8988T (cell line): ENCODE measurements at places on chromosomes 3 and 15.

DNA sequence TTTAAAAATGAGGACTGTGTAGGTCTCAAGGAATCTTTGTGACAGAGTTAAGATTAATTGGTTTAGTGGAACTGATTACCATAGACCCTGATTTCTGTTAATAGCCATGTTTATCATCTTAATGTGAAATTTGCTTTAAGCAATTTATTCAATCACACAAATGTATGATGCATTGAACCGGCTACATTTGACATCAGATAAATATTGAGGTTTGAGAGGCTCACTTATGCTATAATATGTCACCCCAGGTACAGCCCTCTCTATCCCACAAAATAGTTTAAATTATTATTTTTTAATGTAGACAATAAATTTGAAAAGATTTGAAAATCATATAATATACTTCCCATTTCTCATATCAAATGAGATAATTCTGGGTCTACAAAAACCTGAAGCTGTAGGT, 413.3 kb downstream of the NAALADL2 start:
- no peak for DNase-seq

DNA sequence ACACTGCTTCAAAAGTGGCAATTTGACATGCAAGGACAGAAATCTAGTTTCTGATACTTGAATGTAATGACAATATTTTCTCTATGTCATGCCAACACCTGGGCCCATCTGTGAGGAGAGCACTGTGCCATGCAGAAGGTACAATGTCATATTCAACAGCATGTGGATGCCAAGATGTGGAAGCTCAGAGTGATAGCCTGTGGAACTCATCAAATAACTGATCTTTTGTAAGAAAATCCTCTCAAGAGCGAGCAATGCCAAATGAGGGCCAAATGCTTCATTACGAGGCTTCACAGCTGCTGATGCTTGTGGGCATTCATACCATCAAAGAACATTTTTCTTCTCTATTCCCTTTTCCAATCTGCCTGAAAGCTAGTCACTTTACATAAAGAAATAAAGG, 95.1 kb downstream of the ROBO1 start:
- DNase-seq = no peak

GRCh38 chr3:110650741-110651140, 420.9 kb upstream of the NECTIN3 start:
- no peak for DNase-seq

DNA sequence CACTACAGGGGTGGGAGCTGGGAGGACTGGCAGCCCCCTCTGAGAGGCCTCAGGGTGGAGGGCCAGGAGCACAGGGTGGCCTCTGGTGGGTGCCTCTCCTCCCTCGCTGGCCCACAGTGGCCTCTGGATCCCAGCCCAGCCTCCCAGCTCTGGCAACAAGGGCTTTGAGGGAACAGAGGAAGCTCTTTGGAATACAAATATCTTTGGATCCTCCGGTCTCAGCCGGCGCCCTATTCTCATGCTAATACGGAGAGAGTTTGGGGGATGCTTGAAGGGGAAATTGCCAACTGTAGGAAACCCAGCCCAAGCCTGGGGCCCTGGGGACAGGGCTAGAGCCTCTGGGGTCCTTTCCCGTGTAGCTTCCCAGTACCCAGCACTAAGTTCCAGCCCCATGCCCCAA, 33.4 kb upstream of the INSYN1 start:
- DNase-seq = no peak

- DNase-seq = no peak
Measured at GRCh38 chr3:2992534-2992933, 117.6 kb downstream of the IL5RA start.

- no peak for DNase-seq
Measured at GRCh38 chr15:90873488-90873997, 5.2 kb downstream of the FURIN start.

DNA sequence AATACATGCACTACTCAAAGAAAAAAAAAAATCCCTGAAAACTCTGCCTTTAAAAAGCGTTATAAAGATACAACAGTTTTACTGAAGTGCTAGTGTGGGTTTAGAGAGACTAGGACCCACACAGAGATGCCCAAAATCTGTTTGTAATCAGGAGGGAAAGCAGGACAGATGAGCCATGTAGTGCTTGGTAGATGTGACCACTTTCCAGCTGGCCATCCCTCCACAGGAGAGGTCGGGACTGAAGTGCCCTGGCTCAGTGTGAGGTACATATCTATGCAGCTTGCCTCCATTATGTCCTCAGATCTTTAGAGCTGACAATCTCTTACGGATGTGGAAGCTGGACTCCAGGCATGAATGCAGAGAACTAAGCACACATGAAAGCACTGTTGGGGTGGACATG, 57.5 kb upstream of the NANOGP8 start:
- DNase-seq = no peak

DNA sequence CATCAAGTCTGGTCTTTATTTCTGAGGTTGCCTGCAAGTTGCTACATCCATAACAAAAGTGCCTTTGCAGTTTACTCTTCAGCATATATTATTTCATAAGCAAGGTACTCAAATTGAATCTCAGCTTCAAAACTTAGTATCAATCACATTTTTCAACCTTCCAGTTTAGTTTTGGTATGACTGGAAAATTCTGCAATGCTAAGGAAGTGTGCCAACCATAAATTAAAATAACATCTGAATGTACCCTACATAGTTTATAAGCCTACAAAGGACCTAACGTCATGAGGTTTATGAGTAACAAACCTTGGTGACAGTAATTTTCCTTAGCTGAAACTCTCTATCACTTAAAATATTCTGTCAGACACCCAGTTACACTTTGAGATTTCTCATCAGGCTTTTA, 62.8 kb downstream of the THBS1 start:
- DNase-seq = no peak

DNA sequence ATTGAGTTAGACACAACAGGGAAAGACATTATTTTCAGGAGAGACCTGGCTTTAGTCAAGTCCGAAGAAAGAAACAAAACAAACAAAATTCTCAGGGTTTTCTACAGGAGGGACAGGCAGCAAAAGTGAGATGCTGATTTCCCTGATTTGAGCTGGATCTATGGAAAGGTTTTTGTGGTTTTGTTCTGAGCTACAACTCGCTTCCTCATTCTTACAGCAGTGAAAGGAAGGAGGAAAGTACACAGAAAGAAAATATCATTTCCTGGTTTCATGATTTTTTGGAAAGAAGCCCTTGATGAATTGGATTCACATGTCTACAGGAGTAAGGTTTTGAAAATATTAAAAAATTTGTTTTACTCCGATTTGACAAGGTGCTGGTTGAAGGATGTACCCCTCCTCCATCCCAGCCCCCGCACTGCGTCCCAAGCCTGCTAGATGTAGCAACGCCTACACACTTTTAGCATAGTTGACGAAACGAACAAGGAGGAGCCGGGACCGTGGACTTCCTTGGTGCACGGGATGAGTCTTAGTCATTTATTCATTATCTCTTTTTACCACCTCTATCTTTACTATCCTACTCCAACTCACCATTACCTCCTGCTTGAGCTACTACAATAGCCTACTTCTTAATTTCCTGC, 10.8 kb downstream of the PRICKLE2 start:
- no peak for DNase-seq

DNA sequence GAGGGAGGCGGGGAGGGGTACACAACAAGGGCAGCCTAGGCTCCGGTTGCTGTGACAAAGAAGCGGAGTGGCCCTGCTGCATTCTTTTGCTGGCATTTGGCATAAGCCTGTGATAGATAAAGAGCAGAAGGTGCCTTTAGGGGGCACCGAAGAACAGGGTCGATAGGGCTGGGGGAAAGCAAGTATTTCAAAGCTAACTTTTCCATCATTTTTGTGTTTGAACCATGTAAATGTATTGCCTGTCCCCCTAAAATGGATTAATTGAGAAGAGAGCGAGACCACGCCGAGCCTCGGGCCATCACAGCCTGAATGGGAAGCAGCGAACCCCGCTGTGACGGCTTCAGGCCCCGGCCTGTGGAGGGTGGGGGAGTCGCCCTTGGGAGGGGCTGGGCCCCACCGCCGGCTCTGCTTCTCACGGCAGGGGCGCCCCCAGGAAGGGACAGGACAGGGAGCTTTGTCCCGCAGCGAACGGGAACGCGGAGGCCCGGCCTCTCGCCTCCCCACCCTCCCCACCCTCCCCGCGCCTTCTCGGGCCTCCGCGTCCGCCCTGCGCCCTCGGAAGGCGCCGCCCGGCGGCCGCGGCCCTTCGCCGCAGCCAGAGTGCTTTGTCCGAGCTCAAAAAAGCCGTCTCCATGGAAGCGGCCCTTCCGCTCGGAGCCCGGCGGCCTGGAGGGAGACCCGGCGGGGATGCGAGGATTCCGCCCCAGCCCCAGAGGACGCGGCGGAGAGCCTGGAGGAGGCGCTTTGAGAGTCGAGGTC, 32.4 kb upstream of the ALDH1L1 start:
- no peak for DNase-seq

- DNase-seq = no peak
Measured at GRCh38 chr3:163547014-163547685, 1531.1 kb downstream of the SI start.

DNA sequence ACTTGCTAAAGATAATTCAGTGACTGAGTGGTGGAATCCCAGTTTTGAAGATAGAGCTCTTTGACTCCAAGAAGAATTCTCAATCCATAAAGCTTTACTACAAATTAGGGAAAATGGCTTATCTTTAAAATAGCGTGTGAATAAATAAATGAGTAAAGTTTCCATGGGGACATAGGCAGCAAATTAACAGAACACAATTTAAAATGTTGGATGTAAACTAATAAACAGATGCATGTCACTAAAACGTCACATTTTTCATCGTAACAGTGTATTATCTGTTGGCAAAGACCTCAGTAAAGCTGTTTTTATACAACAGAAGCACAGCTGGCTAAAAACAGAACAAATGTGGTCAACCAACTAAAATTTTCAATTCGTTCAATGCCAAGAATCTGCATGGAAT, 913.9 kb upstream of the CFAP20DC start:
- no peak for DNase-seq

DNA sequence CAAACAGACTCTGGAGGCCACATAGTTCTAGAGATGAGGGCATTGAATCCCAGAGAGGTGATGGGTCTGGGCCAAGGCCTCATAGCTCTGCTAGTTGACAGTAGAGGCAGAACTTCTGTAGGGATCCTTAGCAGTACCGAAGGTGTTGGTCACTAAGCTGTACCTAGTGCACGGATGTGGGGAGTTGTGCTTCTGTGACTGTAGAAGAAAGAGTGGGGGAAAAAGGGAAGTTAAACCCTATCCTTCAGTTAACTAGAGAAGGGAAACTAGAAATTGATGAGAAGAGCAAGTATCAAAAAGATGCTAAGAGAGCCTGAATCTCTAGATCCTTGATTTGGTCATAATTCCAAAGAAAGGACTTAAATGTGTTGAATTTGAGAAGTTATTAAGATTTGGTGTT, 186.7 kb downstream of the NFKBIZ start:
- no peak for DNase-seq

DNA sequence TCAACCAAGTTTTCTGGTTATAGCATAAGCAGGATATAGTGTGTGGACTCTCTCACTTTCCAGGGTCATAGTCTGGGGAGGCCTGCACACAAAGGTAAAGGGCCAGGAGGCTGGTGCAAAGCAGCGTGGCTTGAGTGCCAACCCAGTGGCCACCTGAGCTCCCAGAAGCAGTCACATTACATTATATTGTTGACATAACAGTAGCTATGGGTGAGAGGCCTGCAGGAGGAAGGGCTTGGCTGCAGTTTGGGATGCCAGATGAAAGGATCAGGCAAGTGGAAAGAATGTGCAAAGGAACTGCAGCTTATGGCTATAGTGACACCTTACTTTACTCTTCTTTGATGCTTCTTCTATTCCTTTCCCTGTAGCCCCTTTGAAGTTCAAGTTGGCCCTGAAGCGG, 96.5 kb downstream of the FLNB start:
- DNase-seq = no peak

- DNase-seq = no peak
Measured at GRCh38 chr3:197525706-197526105, 30.1 kb downstream of the BDH1 start.

GRCh38 chr3:198088421-198088955, 128.5 kb downstream of the LMLN start:
- DNase-seq = no peak

GRCh38 chr15:38070778-38071177, 136.3 kb downstream of the TMCO5A start:
- no peak for DNase-seq

- no peak for DNase-seq
Measured at GRCh38 chr3:114194750-114195149, 15.9 kb upstream of the DRD3 start.

GRCh38 chr15:56045068-56045748, 51.8 kb upstream of the NEDD4 start:
- DNase-seq = no peak

DNA sequence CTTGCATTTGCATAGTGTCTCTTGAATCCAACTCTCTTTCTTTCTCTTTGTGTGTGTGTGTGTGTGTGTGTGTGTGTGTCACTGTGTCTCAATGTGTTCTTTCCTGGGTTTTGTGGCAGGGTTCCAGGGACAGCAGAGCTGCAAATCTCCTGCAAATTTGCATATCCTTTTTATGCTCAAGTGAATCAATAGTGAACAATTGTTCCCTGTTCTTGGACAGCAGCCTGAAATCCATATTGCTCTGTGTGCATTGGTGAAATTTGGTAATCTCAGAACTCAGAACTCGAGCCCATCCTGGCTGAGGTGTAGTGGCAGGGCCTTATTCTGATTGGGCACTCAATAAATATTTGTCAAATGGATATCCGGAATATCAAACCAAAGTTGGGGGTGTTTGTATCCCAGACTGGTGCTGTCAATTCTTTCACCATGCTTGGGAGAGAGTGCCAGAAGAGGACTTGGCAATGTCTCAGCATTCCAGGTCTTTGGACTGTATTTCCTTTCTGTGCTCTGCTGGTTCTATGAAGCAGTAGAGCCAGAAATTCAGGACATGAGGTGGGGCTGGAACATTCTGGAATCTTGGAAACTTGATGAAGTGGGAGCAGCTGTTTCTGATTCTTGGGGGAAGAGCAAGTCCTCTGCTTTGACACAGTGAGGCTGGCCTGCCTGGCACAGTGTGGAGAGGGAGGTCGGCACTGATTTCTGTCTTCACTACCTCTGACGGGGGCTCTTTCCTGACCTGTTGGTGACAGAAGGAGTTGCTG, 380.6 kb upstream of the C2CD4B start:
- DNase-seq = no peak

- no peak for DNase-seq
Measured at GRCh38 chr3:81503026-81503425, 258.4 kb downstream of the GBE1 start.

DNA sequence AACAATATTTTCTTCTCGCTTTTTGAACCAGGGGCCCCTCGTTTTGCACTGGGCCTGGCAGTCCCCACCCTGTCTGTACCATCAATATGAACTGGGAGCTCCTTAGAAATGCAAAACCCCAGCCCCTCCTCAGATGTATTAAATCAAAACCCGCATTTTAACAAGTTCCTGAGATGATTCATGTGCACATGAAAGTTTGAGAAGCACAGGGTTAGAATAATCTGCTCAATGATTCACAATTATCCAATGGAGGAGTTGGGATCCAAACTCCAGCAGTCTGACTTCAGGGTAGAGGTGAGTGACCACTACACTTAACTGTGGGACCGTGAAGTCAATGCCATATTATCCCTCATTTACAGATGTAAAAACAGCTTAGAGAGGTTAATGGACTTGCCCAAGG, 256.4 kb downstream of the IGSF11 start:
- no peak for DNase-seq

GRCh38 chr3:44861412-44862225, at the start of gene TMEM42:
Gene TMEM42, plus strand, starts transcription at chr3:44861912. Its CDS starts 13 bp downstream, at chr3:44861925.
- peak; percentile 99 for DNase-seq
